ENCODE measurements at places on chromosomes 7 and 10.

- no peak for DNase-seq
Observed at GRCh38 chr7:70595370-70595754, 536.6 kb upstream of the GALNT17 start.

DNA sequence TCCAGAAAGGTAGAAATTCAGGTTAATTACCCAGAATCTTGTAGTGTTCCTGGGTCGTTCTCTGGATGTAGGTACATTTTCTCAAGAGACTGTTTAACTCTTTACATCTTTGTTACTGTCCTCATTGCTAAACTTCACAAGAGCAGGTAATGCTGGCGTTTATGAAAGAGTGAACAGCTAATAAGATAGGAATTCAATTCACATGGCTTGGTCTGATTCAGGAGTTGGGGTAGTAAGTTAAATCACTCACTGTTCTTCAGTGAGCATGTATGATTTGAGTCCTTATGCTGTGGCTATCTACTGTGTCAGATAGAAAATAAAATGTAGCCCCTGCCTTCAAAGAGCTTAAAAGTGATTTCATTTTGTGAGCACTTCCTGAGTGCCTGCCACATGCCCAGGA is 480.0 kb downstream of the LRMDA start:
- DNase-seq: no peak

- no peak for DNase-seq
Observed at GRCh38 chr7:140525743-140526142, 46.4 kb upstream of the MKRN1 start.

DNA sequence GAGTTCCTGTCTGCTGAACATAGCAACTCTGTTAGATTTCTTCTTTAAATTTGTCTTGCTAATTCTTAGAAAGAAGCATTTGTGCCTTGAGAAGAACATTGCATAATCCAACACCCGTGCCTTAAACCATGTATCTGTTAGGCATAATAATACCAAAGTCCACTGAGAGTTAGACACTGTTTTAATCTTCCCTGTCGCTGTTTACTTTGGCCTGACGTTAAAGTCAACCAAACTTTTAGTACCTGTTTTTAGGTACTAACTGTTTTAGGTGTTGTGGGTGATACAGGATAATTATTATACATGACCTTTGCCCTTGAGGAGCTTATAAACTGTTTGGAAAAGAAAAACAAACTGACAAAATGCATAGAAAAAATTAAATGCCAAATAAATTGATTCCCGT is 43.6 kb downstream of the KLHDC10 start:
- DNase-seq: no peak

- DNase-seq: no peak
Observed at GRCh38 chr10:76309070-76309469, 877.6 kb downstream of the LRMDA start.

DNA sequence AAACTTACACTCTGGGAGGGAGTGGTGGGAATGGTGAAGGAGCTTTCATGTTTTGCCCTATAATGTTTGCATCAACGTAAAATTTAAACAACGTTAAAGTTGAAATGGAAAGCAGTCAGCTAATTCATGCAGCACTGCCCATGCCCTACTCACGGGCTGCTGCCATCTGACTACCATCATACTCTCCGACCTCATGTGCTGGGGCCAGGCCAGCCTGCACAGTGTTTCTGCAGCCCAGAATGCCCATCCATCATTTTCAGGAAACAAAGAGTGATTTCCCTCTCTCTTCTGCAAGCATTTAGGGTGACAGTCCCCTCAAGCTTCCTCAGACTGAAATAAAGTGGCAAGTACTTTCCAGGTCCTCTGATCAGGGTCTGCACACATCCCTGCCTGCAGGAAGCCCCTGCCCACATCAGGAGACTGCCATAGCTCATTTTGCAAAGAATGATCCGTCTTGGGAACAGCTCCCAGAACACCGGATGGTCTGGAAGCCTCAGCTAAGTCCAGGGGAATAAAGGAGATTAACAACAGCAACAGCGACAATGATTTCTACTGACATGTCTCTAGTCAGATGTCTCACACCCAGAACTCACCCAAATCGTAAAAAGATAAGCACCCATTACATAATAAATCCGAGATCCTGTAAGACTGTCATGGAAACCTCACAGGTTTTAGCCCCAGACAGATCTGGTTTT is 40.3 kb downstream of the ARHGAP22 start:
- DNase-seq: no peak

DNA sequence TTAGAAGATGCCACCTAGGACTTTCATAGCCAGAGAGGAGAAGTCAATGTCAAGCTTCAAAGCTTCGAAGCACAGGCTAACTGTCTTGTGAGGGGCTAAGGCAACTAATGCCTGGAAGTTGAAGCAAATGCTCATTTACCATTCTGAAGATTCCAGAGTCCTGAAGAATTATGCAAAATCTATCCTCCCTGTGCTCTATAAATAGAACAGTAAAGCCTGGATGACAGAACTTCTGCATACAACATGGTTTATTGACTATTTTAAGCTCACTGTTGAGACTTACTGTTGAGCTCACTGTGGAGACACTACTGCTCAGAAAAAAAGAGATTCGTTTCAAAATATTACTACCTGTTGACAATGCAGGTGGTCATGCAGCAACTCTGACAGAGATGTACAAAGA is 28.6 kb downstream of the TNS3 start:
- DNase-seq: no peak

- peak; percentile 96 for DNase-seq
Observed at GRCh38 chr10:21292763-21293517, 232.5 kb downstream of the SKIDA1 start.

DNA sequence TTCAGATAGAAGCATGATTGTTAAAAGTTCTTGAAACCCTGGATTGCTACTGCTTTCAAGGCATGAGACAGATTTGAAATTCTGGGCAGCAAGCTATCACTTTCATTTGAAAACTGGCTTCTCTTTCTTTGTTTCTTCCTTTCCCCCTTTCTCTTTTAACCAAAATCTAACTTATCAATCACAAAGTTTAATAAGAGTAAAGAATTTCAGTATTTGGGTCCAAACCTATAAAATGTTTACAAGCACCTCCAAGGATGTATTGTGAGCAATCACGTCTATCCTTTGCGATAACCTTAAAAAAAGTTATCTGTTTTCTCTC is 21.6 kb upstream of the RPA3 start:
- DNase-seq: no peak

DNA sequence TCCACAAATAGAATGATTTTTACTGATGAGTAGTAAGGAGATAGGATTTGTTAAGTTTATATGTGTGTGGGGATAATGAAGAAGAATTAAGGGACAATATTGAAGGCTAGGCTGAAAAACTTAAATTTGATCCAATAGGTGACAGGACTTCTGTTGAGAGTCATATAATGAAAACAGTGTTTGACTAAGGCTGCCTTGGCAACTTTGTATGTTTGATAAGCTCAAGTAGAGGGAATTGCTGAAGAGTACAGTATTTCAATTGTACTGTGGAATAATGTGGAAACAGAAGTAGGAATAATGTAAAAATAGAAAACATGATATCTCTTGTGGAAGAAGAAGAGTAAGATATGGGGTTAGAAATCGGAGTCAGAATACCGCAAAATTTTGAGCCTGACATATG is 10.5 kb downstream of the R3HCC1L start:
- no peak for DNase-seq
